ENCODE measurements at places on chromosomes 7 and 10.

DNA sequence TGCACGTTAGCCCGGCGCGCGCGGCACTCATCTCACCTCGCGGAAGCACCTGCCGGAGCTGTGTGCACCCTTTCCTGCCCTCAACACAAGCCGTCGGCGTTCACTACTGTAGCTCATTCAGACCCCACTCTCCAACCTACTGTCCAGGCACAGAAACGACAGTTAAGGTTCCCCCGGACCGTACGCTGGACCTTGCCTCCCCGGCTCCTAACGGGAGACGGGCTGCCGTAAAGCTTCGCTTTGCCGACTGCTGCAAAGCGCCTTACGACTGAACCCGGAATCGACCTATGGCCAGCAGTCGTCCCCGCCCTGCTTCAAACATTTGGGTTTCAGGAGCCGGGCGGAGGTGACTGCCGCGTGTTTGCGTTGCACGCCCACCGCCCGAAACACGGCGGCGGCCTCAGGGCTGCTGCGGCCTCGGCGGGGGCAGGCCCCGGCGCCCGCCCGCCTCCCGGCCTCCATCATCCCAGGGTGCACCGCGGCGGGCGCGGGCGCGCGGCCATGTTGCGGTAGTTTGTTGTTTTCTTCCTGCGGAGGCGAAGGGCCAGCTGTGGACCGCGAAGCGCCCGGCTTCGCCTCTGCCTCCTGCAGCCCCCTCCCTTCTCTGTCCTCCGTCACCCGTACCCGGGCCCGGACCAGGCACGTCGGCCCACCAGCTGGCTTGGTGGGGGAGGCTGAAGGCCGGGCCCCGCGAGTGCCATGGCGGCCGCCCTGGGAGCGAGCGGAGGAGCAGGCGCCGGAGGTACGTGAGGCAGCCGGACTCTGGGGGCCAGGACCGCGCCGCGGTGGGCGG is at the start of gene RBM33:
Gene RBM33, plus strand, starts transcription at position 484 of the 793 bp plus-strand sequence. Its CDS starts 216 bp downstream, at position 700.
- peak; percentile 92 for DNase-seq

- DNase-seq: peak; percentile 91
These were observed 11.1 kb downstream of the STEAP1B start for GRCh38 chr7:22488643-22489462.

DNA sequence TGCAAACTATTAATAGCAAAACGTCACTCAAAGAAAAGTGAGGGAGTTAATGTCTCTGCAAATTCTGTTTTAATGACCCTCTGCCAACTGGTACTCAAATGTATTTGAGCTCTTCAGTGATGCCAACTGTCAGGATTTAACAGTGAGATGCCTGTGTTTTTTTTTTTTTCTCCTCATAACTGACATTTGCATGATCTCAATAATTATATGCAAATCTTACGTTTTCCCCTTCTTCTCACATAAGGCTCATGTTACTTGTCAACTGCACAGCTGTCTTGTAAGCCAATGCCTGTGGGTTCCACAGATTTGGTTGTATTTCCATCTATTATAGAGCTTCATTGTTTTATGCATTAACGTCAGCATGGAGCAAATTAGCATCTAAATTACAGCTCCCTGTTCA is 38.2 kb downstream of the PPP1R3A start:
- no peak for DNase-seq

GRCh38 chr10:10132009-10132408 is 885.7 kb upstream of the CELF2 start:
- no peak for DNase-seq

- peak; percentile 10 for DNase-seq
These were observed 110.2 kb downstream of the TMEM26 start for GRCh38 chr10:61342858-61343572.

- peak; percentile 74 for DNase-seq
These were observed 768.5 kb downstream of the NXPH1 start for GRCh38 chr7:9201928-9202327.

GRCh38 chr7:151885202-151885580 is 8.3 kb upstream of the PRKAG2 start:
- no peak for DNase-seq

DNA sequence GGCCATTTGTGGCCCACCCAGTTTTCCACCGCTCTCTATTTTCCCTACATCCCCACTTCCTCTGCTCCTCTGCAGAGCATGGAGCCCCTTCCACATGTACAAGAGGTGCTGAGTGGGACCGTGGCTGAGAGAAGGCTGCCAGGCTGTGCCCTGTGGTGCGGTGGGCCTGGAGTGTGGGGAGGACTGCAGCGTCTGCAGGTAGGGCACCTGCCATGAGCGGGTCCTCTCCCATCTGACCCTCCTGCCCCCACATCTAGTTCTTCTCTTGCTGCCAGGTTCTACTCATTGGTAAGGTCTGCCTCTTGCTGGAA is 145.6 kb upstream of the FAM20C start:
- DNase-seq: no peak

DNA sequence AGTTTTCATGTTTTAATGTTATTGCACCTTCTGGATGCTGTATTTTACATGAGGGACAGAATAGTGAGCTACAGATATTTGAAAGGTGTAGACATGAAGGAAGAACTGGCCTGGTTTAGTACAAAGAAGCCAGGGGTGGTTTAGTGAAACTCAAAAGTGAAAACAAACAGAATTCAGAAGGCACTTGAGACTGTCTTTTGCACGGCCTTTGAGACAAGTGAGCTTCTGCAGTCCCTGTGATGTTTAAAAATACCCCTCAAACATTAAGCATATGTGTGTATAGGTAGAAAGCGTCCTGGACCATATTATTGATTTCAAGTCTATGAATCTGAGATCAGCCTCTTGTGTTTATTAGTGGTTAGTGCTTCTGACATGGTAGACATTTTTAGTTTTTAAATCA is 118.9 kb downstream of the CDK14 start:
- no peak for DNase-seq

DNA sequence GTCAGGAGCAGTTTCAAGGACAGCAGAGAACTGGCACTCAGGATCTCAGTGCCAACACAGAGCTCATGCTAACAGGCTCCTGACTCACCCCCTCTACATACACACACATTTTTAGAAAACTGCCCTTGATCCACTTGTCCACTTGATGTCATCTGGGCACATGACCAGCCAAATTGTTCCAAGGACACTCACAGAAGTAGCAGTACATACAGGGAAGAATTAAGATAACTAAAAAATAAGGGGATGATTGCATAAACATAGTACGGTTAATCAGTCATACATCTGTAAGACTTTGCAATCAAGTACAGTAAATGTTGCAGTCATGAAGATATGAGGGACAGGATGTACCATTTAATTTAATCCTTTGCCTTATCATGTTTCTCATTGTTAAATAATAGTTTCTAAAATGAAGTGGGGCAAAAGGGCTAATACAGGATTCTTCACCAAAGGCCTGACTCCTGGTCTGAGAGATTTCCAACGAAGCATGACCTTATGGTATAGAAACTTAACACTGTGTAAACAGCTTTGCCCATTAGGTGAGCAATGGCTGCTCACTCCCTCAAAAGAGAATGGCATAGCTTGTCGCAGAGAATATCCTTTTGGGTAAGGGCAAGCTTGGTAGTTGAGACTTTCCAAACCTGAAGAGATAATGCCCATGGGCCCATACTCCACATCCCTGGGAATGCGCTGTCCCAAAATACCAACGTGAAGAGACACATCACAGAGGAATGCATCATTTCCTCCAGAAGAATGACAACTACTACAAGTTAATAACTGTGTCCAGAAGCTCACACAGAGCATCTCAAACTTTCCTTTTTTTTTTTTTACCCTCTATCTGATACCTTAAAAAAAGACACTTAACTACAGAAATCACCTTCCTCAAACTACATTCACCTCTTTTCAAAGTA is 94.1 kb downstream of the ARMH3 start:
- peak; percentile 65 for DNase-seq

DNA sequence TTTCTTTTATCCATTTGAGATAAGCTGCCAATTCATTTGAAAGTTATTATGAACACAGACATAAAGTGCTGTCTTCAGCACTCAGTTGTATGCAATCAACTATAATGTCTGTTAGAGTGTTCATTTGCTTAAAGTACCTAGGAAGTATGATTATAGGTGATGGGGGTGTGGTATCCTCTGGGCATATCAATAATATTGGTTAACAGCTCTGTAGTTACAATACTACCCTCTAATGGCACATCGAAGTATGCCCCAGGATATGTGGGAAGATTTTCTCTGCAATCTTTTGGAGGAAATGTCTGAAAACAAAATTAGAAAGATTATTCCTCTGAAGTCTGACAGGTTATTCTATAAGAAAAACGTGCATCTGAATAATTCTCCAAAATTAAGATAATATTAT is 429.7 kb downstream of the ARL4A start:
- DNase-seq: no peak

DNA sequence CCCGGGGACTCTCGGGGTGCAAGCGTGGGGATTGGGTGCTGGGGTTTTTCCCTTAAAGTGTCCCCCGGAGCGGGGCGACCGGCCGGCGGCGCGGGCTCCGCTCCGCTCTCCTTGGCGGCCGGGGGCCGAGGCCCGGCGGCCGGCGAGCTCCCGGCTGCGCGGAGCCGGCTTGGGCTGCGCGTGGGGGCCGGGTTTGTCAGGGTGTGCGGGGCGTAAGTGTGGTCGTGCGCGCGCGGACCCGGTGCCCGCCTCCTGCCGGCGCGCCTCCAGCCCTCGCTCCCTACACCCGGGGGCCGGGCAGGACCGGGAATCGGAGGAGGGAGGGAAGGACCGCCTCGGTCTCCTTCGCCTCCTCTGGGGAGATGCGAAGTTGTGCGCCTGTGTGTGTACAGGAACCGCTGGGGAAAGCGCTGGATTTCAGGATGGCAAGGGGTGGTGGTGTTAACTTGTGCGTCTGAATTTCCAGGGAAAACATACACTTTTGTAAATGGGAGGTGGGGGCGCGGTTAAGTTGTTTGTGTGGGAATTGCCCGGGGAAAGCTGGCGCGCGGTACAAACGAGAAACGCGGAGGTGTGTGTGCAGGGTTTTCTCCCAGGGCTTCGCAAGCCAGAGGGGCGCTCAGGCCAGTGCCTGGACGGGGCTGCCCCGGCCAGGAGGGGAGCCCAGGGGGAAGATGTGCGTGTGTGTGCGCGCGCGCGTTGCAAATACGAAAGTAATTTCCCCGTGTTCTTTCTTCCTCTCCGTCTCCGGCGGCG is 737 bp downstream of the ZMIZ1 start:
- DNase-seq: peak; percentile 18

DNA sequence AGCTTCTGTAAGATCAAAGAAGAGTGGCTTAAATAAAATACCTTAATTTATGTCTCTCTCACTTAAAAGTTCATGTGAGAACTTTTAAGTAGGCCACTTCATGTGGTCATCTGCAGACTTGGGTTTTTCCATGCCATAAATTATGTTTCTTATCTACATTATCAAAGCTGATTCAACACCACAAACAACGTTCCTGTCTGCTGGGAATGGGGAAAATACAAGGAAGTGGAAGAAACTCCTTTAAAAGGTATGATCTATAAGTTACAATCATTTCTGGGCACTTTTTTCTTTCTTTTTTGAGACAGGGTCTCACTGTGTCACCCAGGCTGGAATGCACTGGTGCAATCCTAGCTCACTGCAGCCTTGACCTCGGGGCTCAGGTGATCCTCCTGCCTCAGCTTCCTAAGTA is 16.9 kb upstream of the OTUD1 start:
- no peak for DNase-seq

GRCh38 chr7:129569811-129570215 is 41.7 kb upstream of the NRF1 start:
- no peak for DNase-seq

GRCh38 chr7:32091608-32092210 is 21.5 kb upstream of the PDE1C start:
- DNase-seq: no peak

DNA sequence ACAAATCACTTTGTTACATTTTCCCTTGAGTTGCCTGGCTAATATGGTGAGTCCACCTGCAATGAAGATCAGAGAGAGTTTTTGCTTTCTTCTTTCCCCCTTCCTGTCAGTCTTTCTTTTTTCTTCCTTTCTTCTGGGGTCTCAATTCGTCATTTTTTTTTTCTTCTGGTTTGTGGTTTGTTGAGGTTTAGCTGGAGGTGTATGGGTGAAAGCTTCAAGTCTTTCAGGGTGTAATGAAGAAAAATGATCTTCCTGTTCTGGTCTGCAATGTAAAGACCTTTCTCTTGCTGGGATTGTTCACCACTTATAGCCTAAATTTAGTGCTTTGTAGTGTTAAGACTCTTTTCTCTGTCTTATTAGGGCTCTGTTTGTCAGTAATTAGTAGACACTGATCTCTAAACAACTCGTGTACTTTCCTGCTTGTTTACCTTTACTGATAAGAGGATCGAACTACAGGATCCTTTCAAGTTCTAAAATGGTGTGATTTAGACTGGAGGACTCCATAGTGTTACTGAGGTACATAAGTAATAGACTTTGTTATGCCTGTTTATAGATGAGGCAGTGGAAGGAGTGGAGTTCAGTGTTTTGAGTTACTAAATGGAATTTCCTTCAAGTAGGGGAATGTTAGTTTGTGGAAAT is 129.1 kb downstream of the SUGCT start:
- DNase-seq: no peak

DNA sequence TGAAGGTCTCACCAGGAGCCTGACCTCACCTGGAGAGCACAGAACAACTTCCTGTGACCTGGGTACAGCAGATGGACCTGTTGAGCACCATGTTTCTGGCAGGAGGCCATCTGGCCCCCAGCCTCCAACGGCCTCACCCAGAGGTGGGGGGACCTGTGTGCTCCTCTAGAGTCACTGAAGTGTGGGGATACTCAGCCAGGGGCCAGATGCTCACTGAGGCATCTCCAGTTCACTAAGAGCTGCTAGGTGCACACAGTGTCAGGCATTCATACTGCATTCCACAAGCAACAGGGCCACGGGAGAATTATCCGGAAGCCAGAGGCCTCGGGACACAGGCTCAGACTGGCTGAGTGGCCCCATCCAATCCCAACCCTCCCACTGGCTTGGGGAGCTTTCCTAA is 161.4 kb downstream of the TCERG1L start:
- no peak for DNase-seq

GRCh38 chr10:11993834-11994468 is 48.7 kb downstream of the UPF2 start:
- DNase-seq: no peak

DNA sequence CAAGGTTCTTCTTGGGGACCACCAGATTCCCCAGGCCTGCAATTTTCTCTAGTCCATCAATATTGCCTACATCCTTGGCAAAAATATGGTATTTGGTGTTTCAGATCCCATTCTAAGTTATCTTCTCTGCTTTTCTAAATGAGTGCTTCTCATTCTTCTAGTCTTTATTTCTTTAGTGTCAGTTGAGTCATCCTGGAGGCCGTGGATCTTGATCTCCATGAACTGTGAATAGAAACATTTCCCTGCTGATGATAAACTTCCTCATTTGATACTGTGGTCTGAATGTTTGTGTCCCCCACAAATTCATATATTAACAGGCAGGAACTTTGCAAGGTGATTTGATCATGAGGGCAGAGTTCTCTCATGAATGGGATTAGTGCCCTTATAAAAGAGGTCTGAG is 779.3 kb downstream of the INHBA start:
- DNase-seq: no peak

- no peak for DNase-seq
These were observed 139.4 kb downstream of the MAD1L1 start for GRCh38 chr7:2093215-2093842.

- DNase-seq: no peak
These were observed 259.2 kb downstream of the TNS3 start for GRCh38 chr7:47322731-47323130.

Data from NCI-H1417 (cell line).